ENCODE measurements at places on chromosomes 4 and X. TPM values are rescaled to one million over a fixed set of nuclear protein-coding genes. Genes with fewer than 3 reads are reported as not detected.

Gene STPG2
- not detected for total RNA-seq

Gene CLCN4
- 3.5 TPM for total RNA-seq

- no peak overlapping the region for H3K4me3 ChIP-seq
- H3K4me1 ChIP-seq, result no peaks in the 10 kb centered on the region
- no peak overlapping the region for H3K27ac ChIP-seq
- no peak for DNase-seq
Observed at GRCh38 chrX:133586443-133586842, 171.2 kb upstream of the GPC4 start.

Gene MAOB
- total RNA-seq, result 24.6 TPM

Gene CCDC110
- 0.35 TPM for total RNA-seq

Gene RHOXF2
- total RNA-seq, result not detected

Gene SYNPO2
- 264 TPM for total RNA-seq

Gene DRD5
- total RNA-seq, result not detected

DNA sequence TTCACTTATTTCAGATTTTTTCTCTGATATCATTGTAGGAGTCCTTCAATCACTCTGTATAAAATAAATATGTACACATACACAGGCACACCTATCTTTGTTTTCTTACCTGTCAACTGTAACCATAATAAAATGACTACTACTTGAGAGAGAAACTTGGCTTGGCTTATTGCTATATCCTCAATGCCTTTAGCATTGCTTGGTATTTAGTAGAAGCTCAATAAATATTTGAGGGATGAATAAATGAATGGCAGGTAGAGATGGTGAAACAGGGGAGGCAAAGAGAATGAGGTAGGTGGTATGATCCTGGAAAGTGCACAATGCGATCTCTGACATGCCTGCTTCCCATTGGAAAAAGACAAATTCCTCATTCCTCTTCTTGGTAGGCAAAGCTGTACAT is 21.8 kb upstream of the CXCL6 start:
- H3K4me3 ChIP-seq, result no peak overlapping the region
- H3K27ac ChIP-seq, result no peak overlapping the region
- DNase-seq, result no peak
- H3K4me1 ChIP-seq, result no peaks in the 10 kb centered on the region

DNA sequence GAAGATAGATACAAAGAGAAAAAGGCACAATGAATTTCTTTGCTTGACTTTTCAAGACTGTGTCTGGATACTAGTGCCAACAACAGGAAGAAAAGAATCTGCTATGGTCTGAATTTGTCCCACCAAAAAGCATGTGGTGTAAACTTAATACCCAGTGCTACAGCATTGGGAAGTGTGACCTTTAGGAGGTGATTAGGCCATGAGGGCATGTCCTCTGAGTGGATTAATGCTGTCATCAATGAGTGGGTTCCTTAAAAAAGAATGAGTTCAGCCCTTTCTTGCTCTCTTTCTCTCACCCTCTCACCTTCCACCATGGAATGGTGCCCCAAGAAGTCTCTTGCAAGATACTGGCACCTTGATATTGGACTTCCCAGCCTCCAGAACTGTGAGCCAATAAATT is 155.7 kb upstream of the GPRIN3 start:
- H3K27ac ChIP-seq, result no peak overlapping the region
- DNase-seq, result no peak
- H3K4me1 ChIP-seq, result no peaks in the 10 kb centered on the region
- no peaks in the 10 kb centered on the region for H3K36me3 ChIP-seq
- no peak overlapping the region for H3K4me3 ChIP-seq
- H3K27me3 ChIP-seq, result no peaks in the 10 kb centered on the region

GRCh38 chr4:38167973-38168372 is 207.8 kb downstream of the PTTG2 start:
- H3K36me3 ChIP-seq, result no peaks in the 10 kb centered on the region
- no peak overlapping the region for H3K27ac ChIP-seq
- no peak for DNase-seq

Gene C1QTNF7
- total RNA-seq, result 24.0 TPM

DNA sequence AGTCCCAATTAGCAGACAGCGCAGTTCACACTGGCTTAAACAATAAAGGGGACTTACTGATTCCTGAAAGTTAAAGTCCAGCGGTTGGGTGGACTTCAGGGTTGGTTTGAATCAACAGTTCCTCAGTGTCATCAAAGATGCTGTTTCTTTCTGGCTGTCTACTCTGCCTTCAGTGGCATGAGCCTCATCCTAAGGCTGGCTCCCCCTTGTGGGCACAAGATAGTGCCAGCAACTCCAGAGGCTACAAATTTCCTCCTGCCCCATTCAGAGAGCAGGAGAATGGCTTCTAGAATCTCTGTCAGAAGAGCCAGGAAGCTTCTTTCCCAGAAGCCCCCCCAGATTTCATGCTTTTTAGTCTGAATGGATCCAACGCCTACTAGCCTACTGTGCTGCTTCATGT is 82.4 kb upstream of the MTM1 start:
- no peak overlapping the region for H3K27ac ChIP-seq
- no peaks in the 10 kb centered on the region for H3K4me1 ChIP-seq
- H3K4me3 ChIP-seq, result no peak overlapping the region
- no peak for DNase-seq

GRCh38 chr4:117626664-117627063 is 407.6 kb upstream of the NDST3 start:
- H3K4me3 ChIP-seq, result no peak overlapping the region
- no peak for DNase-seq
- no peak overlapping the region for H3K27ac ChIP-seq
- H3K27me3 ChIP-seq, result no peaks in the 10 kb centered on the region
- no peaks in the 10 kb centered on the region for H3K36me3 ChIP-seq

GRCh38 chr4:40283968-40284367 is 51.2 kb upstream of the CHRNA9 start:
- H3K36me3 ChIP-seq, result no peaks in the 10 kb centered on the region
- no peak for DNase-seq
- H3K27ac ChIP-seq, result no peak overlapping the region
- no peaks in the 10 kb centered on the region for H3K27me3 ChIP-seq
